ENCODE measurements at places on chromosomes 5 and 9.

- no peak for DNase-seq
Measured at GRCh38 chr5:6760686-6761085, 47.5 kb downstream of the TENT4A start.

DNA sequence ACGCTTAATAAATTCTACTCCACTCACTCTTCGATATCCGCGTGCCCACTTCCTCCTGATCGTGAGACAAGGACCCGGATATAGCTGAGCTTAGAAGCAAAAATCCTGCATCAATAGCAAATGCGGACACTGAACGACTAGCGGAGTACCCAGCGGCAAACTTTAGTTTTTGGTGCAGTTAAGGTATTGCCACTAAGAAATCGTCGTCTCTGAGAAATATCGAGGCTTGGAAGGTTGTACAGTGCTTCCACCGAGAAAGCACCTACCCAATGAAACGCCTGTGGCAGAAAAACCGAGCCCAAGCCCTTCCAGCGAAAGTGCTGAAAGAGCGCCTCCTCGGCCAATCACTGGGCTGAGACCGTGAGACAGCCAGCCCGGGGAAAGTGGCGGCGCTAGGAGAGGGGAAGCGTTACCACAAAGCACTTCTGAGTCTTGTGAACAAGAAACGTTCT lies 32.2 kb downstream of the ANXA2R start:
- DNase-seq = peak; percentile 90

- no peak for DNase-seq
Measured at GRCh38 chr9:75909776-75910175, 19.3 kb downstream of the PCSK5 start.

DNA sequence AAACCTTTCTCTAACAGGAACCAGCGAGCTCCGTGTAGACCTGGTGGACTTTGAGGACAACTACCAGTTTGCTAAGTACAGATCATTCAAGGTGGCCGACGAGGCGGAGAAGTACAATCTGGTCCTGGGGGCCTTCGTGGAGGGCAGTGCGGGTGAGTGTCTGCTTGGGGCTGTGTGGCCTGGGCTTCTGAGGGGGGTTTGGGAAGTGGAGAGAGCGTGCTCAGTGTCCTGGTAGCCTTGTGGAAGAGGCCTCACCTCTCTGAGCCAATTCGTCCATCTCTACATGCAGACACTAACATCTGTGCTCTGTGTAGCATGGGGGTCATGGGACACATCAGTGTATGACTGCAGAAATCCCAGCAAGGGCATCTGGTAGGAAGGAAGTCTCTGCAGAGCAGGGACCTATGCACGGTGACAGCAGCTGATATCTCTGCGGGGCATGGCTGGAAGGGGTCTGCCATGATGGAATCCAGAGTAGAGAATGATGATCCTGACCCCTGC lies 5.9 kb downstream of the FCN2 start:
- DNase-seq = no peak

GRCh38 chr5:37685816-37686215 lies 154.0 kb downstream of the GDNF start:
- DNase-seq = no peak

All from choroid plexus epithelial cell (primary cell).